ENCODE measurements at places on chromosomes 4 and X.

- no peak for DNase-seq
These were observed 1.9 kb downstream of the EFNB1 start for GRCh38 chrX:68830419-68831404.

GRCh38 chr4:23332313-23332712 lies 557.5 kb downstream of the PPARGC1A start:
- no peak for DNase-seq

DNA sequence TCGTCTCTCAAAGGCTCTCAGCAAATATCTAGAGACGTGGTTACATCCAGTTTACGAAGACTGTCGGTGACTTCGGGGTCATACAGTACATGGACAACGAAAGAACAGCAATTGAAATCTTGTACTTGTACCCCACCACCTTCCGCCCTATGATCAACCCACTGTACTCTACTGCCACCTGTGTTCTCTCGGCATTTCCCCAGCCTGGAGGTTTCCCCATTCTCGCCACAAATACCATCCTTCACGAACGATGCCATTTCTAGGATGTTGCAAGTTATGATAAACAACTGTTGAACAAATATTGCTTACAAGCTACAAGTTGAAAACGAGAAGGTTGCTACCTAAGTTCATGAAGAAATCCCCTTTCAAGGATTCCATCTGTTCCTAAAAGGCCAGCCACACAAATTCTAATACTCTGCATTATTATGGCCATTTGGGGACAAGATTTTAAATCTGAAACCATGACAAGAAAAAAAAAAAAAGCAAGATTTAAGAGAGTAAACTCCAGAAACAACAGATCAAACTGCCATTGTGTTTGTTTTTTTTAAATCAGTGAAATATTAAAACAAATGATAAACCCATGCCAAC lies 1.6 kb downstream of the APBB2 start:
- peak; percentile 37 for DNase-seq

DNA sequence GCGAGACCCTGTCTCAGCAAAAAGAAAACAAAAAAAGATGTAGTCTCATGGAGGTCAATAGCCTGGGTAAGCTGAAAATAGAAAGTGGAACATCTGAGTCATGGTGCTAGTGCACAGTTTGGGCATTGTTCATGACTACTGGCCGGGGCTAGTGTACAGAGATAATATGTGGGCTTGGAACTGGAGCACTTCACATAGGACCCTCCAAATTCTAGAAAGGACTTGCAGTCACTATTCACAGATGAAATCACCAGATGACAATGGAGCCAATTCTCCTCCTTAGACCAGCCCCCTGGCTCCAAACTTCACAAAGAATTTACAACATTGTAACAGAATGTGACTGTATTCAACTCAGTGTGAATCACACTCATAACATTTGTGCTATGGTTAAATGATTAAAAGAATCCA lies 367.8 kb upstream of the SLC7A11 start:
- DNase-seq = no peak

DNA sequence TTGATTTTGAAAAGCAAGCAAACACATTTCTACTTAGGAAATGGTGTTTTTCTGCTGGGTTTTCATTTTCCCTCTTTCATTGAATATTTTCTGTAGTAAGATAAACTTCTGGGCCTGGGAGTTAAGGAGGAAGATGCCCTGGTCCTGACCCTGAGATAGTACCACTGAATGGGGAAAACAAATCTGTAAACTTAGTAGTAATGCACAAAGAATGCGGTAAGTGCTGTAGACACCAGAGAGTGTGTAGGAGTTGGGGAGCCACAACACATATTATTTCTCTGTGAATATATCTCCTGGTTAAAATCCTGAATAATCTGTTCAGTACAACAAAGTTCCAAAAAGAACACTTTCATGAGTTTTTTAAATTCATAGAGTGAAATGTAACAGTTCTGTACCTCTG lies 178.3 kb downstream of the MAPK10 start:
- DNase-seq = no peak

DNA sequence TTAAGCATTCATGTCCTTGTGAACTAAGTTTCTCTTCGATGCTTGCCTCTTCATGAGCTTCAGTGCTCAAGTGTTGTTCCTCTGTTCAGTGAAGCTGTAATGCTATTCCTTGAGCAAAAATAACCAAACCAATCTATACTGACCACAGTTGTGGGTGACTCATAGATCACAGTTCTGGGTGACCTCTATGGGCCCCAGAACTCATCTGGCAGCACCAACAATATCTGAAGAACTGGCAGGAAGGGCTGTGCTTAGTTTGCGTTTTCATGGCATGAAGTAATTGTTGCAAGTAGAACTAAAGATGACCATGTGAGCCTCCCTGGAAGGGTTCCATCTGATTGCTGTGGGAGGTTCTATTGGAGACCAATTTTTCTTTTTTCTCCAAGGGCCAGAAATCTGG lies 106.2 kb downstream of the CCNG2 start:
- DNase-seq = no peak

DNA sequence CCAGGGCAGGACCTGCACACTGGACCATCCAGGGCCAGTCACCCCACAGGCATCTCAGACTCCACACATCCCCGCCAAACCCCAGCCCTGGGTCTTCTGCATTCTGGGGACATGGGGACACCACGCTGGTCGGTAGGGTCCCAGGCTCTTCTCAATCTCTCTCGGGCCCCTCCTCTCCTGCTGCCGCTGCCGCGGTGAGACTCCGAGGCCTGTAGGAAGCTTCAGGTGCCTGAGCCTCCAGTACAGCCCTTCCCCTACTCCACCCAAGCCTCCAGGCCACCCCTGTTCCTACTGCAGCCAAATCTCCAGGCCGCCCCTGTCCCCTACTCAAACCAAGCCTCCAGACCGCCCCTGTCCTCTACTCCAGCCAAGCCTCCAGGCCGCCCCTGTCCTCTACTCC lies 5.5 kb upstream of the ASMT start:
- no peak for DNase-seq

DNA sequence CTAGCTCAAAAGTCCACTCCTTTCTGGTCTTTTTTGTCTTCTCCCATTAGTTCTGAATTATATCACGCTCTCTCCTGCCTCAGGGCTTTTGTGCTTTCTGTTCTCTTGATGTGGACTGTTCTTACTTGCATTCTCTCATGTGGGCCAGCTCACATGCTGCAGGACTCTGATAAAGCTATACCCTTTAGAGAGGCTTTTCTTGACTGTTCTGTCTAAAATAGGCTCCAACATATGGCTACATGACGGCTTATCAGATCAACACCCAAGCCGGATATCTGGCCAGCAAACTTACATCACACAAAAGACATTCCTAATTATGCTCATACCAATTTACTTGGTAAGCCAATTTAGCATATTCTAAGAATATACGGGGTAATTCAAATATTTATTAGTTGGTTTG lies 1494.5 kb downstream of the TECRL start:
- no peak for DNase-seq

- no peak for DNase-seq
These were observed 60.4 kb downstream of the PJA1 start for GRCh38 chrX:69104756-69105434.

- DNase-seq = peak; percentile 57
These were observed 1.2 kb downstream of the BCOR start for GRCh38 chrX:40096395-40097091.

DNA sequence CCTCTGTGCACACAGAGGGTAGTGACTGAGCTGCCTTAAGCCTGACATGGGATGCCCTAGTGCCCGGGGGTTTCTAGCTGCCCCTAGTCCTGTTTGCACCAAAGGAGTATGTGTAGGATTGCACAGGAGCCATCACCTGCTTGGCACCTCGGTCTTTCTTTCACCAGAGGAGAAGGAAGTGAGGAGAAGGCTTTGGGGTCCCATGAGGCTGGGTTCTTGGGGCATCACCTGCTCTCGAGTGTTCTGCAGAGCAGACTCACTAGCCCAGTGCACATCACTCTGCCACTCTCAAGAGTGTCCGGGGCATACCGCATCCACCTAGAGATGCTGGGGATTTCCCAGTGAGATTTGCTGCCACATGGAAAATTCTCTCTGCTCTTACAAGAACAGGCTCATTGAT lies 40.5 kb upstream of the GPR78 start:
- DNase-seq = no peak

- no peak for DNase-seq
These were observed 112.6 kb upstream of the FAM9A start for GRCh38 chrX:8913655-8914409.

GRCh38 chr4:81412946-81413495 lies 58.7 kb downstream of the RASGEF1B start:
- DNase-seq = no peak

DNA sequence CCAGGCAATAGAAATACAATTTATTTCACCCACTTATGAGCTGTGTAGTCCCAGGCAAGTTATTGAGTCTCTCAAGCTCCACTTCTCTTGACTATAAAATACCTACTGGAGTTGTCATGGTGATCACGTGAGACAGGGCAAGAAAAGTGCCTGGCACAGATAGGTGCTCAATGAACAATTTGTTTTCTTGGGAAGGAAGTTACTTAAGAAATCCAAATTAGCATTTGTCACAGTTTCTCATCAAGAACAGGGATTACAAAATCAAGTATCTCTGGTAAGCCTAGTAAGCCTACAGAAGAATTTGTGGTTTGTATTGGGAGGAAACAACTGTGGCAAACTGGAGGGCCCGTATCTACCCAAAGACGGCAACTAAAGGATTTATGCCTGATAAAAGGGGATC lies 37.5 kb upstream of the RASGEF1B start:
- DNase-seq = no peak

DNA sequence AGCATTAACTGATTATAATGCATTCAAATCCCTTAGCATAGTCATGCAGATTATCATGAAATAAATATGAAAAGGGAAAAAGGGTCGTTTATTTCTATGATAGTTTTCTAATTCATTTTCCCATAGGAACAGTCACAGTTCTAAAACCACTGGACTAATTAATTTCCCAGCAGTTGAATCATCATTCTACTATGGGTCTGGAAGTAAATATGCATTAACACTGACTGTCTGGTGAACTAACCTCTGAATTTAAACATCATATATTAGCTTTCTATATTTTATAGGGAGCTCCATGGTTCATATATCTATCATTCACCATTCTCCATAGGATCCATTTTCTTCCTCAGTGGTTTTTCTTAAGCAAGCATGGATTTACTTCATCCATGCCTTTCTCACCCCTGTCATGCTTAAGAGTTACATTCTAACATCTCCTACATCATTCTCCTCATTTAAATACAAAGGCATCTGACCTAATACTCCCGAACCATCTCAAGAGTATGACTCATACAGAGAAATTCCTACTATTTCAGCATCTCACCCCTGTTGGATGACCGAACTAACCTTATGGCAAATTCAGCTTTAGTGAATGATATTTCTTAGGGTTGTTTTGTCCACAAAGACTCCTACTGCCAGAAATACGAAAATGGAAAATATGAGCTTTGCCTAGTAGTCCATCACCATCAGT lies 198.7 kb upstream of the ADAMTS3 start:
- no peak for DNase-seq

GRCh38 chr4:107937040-107937439 lies 5.7 kb downstream of the CYP2U1 start:
- DNase-seq = no peak

- DNase-seq = no peak
These were observed 1392.7 kb downstream of the PCDH7 start for GRCh38 chr4:32112891-32113290.

- DNase-seq = no peak
These were observed 1523.7 kb downstream of the ARAP2 start for GRCh38 chr4:34720571-34720970.

Data from activated CD4-positive, alpha-beta T cell treated with anti-CD3 and anti-CD28 coated beads, Interleukin-10, Interleukin-2, amounts not matched to agents 100 ng/mL and 50 ng/mL, durations not matched to agents 16 hours and 8 hours (primary cell).